T-helper 17 cell (primary cell): ENCODE measurements at places on chromosomes 13 and 19.

- H3K27ac ChIP-seq, result no peak overlapping the region
- no peaks in the 10 kb centered on the region for H3K27me3 ChIP-seq
- no peaks in the 10 kb centered on the region for H3K36me3 ChIP-seq
- no peak overlapping the region for H3K4me3 ChIP-seq
- no peak for DNase-seq
Measured at GRCh38 chr13:89684896-89685295, 1662.6 kb upstream of the MIR17HG start.

- H3K4me3 ChIP-seq, result peak overlapping the region; percentile 57
- peak overlapping the region; percentile 59 for H3K27ac ChIP-seq
- no peaks in the 10 kb centered on the region for H3K4me1 ChIP-seq
- H3K27me3 ChIP-seq, result no peaks in the 10 kb centered on the region
- H3K36me3 ChIP-seq, result peaks cover 7% of the 10 kb centered on the region
Measured at GRCh38 chr19:7618771-7619510, 10.4 kb downstream of the XAB2 start.

GRCh38 chr13:25946321-25946720 lies 105.5 kb downstream of the SHISA2 start:
- no peak overlapping the region for H3K27ac ChIP-seq
- DNase-seq, result no peak
- no peaks in the 10 kb centered on the region for H3K36me3 ChIP-seq
- H3K4me3 ChIP-seq, result no peak overlapping the region

DNA sequence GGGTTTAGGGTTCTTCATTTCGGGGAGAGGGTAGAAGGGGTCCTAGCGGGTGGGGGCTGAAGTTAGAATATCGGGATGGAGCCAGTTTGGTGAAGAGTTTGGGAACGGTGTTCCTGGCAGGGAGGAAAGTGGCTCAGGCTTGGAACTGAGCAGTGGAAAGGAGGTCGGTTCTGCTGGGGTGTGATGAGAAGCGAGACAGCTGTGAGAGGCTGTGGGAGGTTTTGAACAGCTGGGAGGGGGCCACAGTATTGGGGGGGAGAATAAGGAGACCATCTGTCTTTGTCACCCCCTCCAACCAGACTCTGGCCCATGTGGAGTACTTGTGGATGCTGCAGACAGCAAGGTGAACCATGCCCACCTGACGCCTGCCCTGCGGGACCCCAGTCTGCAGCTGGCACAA lies 1.0 kb upstream of the TM6SF2 start:
- DNase-seq, result no peak
- peaks cover 14% of the 10 kb centered on the region for H3K4me1 ChIP-seq
- H3K36me3 ChIP-seq, result peaks cover 2% of the 10 kb centered on the region
- peaks cover 8% of the 10 kb centered on the region for H3K27me3 ChIP-seq
- no peak overlapping the region for H3K4me3 ChIP-seq
- no peak overlapping the region for H3K27ac ChIP-seq

GRCh38 chr13:35552172-35552844 lies 75.8 kb upstream of the MAB21L1 start:
- H3K27ac ChIP-seq, result no peak overlapping the region
- H3K36me3 ChIP-seq, result no peaks in the 10 kb centered on the region
- no peak overlapping the region for H3K4me3 ChIP-seq
- no peaks in the 10 kb centered on the region for H3K4me1 ChIP-seq
- DNase-seq, result no peak

GRCh38 chr13:102466610-102467190 lies 64.9 kb upstream of the FGF14 start:
- H3K4me3 ChIP-seq, result no peak overlapping the region
- H3K4me1 ChIP-seq, result no peaks in the 10 kb centered on the region
- H3K27me3 ChIP-seq, result peaks cover 49% of the 10 kb centered on the region
